HFFc6 (cell line): ENCODE measurements at places on chromosomes 11 and 22.

- no peak for DNase-seq
These were observed 56.9 kb upstream of the CSNK2A3 start for GRCh38 chr11:11409901-11410300.

DNA sequence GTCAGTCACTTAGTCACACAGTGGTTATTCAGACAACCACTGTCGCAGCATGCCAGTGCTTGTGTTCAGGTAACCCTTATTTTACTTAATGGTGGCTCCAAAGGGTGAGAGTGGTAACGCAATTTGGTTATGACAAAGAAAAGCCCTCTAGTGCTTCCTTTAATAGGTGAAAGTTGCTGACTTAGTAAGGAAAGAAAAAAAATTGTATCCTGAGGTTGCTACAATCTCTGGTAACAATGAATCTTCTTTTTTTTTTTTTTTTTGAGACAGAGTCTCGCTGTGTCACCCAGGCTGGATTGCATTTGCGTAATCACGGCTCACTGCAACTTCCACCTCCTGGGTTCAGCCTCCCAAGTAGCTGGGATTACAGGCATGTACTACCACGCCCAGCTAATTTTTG, 64.5 kb downstream of the C11orf91 start:
- DNase-seq = peak; percentile 57

DNA sequence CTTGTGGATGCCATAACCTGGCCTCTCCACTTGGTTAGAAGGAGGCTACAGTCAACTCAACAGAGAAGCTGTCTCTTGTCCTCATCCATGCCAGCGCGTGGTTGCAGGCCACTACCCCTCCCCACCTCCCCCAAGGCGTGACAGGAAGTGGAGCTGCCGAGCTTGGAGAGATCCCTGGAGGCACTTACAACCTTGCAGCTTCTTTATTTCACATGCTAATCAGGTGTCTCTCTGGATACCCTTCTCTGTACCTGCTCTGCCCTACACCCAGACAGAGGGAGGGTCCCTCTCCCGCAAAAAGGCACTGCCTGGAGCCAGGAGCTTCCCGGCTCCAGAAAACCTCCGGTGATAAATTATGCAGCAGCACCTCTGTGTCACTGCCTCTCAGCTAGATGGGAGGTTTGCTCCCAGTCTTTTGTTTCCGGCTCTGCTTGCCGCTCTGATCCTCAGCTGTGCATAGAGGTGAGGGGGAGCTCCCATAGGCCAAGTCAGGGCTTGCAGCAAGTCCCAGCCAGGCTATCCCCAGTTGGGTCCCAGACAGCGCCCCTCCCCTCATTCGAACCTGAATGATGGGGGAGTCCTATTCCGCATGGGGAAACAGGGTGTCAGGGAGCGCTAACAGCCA, 5.7 kb downstream of the LRP4 start:
- no peak for DNase-seq

DNA sequence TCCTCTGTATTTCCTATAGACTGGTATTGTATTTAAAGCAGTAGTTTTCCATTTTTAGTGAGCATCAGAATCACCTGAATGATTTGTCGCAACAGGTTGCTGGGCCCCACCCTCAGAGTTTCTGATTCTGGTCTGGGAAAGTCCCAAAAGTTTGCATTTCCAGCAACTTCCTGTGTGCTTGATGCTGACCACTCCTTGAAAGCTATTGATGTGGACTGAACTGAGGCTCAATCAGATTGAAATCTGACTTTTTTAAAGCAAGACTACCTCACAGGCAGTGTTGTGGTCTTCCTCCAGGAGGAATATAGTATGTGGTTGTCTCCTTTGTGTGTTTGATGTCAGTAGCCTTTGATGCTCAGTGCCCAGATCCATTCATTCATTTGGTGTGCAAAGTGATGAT, 17.2 kb upstream of the MPZL2 start:
- no peak for DNase-seq

DNA sequence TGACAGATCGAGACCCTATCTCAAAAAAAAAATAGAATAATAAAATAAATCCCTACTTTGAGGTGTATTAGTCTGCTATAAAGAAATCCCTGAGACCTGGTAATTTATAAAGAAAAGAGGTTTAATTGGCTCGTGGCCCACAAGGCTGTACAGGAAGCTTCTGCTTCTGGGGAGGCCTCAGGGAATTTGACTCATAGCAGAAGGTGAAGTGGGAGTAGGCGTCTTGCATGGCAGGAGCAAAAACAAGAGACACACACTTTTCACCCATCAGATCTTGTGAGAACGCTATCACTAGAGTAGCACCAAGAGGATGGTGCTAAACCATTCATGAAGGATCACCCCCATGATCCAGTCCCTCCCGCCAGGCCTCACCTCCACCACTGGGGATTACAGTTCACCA, 29.2 kb downstream of the CDPF1 start:
- DNase-seq = no peak

DNA sequence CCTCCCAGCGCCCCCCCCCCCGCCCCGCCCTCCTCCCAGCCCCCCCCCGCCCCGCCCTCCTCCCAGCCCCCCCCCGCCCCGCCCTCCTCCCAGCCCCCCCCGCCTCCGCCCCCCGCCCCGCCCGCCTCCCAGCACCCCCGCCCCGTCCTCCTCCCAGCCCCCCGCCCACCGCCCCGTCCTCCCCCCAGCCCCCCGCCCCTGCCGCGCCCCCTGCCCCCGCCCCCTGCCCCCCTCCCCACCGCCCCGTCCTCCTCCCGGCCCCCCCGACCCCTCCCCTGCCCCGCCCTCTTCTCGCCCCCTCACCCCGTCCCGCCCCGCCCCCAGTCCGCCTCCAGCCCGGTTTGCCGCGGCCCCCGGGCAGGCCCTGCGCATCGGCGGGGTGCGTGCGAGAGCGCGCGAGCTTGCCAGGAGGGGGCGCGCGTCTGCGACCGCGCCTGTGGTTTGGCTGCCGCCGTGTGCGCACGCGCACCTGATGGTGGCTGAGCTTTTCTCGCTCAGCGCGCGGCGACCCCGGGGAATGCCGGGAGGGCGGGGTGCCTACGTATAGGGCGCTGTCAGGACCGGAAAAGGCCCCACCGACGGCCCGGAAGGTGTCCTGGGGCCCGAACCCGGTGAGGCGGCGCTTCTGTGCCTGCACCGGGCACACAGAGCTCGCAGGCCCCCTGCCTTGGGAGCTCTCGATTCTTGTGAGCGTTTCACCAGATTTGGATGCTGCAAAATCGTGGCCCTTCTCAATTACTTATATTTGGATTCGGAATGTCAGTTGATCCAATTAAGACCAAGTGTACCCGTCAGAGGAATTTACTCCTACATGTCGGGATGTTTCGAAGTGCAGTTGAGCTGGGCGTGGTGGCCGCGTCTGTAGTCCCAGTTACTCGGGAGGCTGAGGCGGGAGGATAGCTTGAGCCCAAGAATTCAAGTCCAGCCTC, 501 bp upstream of the TTLL12 start:
- DNase-seq = peak; percentile 82

- DNase-seq = no peak
These were observed 59.2 kb upstream of the PHOX2A start for GRCh38 chr11:72303179-72303578.

DNA sequence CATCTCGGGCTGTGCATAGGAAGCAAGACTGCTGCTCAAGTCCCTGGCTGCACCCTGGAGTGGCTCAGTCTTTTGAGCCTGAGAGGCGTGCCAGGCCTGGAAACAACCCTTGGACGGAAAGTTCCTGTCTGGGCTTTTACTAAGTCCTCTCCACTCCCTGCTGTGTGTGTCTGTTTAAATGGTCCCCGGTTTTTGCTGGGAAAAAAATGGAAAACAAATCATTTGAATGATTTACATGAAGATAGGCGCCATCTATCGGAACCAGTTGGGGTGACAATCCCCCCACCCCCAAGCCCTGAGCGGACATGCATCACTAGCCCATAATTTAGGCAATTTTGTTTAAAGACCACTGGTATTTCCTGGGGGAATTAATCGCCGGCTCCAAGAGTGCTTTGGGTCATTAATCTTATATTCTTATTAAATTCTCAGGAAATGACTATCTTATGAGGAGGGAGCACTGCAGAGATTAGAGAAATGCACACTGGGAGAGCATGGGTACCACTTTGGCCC, 2.7 kb upstream of the GAB2 start:
- peak; percentile 81 for DNase-seq

DNA sequence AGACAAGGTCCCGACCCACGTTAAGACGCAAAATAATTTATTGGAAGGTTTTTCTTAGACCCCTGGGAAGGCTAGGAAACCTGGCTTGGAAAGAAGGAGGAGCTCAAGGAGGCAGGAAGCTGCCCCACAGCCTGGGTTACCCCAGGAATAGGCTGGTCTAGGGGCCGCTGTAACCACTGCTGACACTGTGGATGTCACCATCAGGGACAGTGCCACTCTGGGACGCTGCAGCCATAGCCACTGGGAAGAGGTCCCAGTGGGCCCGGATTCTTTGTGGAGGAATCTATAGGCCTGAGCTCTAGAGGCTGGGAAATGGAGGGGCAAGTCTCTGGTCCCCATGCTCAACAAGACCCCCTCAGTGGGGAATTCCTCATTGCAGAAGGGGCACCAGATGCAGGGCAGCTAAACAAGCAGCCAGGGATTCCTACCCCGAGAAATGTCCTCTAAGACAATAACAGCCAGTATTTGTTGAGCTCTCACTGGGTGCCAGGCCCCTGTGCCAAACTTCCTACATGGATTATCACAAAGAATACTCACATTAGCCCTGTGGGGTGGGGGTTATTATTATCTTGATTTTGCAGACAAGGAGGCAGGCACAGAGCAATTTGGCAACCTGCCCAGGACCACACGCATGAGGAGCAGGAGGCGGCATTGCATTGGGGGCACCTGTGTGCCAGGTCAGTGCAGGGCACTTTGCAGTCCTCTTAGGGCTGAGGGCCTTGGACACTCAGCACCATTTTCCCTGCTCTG, 19.5 kb upstream of the CHKA start:
- DNase-seq = no peak

DNA sequence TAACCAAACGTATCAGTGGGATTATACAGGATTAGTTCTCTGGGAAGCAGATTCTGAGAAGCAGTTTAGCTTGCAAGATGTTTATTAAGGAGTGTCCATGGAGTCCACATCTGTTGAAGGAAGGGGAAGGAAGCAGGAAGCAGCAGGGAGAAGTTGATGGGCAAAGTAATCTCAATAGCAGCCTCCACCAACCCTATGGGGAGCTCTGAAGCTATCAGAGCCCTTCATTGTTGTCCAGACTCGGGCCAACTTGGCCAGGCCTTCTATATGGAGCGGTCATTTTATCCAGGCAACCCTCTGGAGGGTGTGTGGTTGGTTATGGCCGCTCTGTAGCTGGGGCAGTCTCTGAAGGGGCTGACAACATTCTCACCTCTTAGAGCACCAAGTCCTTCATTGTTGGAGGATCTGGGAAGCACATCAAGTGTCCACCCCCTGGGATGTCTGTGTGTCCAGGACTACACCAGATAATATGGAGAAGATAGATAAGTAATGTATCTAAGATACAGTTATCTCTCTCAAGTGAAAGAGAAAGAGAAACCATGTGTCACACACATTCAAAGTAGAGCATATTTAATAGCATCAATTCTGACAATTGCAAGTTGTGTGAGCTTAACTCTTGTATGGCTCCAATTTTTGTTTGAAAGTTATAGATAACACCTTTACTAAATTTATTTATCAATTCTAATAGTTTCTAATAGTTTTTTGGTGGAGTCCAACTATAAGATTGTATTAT, 101.7 kb upstream of the TRIM77 start:
- DNase-seq = no peak

DNA sequence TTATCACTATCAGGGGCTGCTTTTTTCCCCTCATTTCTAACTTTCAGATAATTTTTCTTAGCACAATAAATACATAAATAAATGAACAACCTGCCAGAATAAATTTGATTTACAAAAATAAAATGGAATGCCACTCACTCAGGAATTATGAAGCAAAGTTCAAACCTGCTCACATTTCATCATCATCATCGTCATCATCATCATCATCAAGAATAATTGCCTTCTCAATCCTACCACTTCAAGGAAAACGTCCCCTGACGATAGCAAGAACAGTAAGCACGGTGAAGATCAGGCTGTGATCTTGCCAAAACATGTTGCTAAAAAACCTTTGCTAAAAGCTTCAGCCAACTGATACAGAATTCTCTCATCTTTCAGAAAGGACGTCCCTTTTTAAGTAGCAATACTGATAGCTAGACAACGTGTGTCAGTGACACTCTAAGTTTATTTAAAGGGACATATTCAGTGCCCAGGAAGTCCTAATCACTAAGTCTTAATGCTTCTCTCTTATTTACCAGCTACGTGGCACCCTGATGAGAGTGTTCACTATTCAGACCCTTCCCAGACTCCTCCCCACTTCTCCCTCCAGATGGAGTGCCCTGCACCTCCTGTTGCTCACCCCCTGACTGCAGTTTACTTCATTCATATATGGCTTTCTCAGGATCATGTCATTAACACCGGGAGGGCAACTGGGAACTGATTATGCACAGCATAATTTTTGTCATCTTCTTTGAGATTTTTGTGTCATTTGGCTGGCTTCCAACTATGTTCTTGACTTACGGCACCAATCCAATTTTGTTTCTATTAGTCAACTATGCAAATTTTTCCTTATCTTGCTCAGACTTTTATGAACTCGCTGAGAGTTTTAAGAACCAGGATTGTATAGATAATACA, 200.1 kb upstream of the GUCY1A2 start:
- no peak for DNase-seq

- no peak for DNase-seq
These were observed 89.4 kb downstream of the FAM168A start for GRCh38 chr11:73508243-73509176.

DNA sequence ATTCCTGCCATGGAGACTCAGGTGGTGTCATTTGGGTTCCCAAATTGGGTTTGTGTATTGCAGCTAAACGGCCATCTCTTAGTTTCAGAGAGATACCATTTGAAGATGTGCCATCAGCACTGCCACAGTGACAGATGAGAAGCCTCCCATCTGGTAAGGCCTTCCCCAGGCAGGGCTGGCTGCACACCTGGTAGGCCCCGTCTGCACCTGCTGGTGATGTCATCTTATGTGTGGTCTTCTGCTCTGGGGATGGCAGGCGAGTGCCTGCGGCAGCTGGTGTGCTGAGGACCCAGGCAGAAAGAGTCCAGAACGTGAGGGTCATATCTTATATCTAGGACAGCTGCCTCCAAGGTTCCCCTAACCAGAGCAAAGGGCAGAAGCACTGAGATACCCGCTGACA, 100.6 kb downstream of the CSNK2A3 start:
- no peak for DNase-seq

- DNase-seq = no peak
These were observed 54.1 kb upstream of the TCF20 start for GRCh38 chr22:42324566-42324965.

GRCh38 chr11:62151737-62152102, 27.9 kb downstream of the INCENP start:
- no peak for DNase-seq

DNA sequence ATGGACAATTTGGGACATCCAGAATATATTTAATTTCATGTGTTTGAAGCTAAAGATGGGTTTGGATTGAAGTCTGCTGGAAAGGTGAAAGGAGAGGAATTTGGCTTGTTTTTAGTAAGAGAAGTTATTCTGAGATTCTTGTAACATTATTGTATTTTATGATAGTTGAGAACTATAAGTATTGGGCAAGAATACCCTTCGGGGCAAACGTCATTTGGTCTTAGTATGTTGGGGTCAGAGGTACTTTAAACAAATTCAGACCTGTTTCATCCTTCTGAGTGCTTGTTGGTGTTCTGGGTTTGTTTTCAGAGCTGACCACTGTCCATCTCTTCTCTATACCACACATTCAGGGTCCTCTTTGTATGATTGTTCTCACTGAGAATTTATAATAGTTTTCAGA, 19.5 kb downstream of the PANX1 start:
- no peak for DNase-seq

GRCh38 chr11:75815345-75816168, 547 bp downstream of the UVRAG start:
- DNase-seq = peak; percentile 37

- no peak for DNase-seq
These were observed 3.8 kb downstream of the CBLIF start for GRCh38 chr11:59841514-59841913.
